ENCODE measurements at places on chromosomes 13 and 19. TPM values are rescaled to one million over a fixed set of nuclear protein-coding genes. Genes with fewer than 3 reads are reported as not detected.

DNA sequence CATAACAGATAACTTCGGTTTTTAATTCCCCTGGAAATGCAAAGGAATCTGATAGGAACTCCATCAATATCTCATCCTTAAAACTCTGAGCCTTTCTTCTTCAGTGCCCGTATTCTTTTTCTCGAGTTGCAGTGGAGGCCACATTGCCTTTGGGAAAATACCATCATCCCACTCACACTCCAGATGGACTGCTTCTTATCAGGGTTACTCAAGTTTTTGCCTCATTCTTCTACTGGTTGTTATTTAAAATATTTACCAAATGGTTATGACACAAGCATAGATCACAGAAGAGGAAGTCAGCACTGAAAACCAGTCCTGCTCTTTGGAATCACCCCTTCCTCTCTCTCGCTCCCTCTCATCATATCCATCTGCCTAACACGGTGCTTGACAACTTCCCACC, 1020.5 kb upstream of the SLC10A2 start:
- no peaks in the 10 kb centered on the region for H3K27me3 ChIP-seq
- no peak overlapping the region for H3K4me3 ChIP-seq
- H3K4me1 ChIP-seq: no peaks in the 10 kb centered on the region
- no peak overlapping the region for H3K27ac ChIP-seq
- DNase-seq: no peak
- H3K36me3 ChIP-seq: no peaks in the 10 kb centered on the region

DNA sequence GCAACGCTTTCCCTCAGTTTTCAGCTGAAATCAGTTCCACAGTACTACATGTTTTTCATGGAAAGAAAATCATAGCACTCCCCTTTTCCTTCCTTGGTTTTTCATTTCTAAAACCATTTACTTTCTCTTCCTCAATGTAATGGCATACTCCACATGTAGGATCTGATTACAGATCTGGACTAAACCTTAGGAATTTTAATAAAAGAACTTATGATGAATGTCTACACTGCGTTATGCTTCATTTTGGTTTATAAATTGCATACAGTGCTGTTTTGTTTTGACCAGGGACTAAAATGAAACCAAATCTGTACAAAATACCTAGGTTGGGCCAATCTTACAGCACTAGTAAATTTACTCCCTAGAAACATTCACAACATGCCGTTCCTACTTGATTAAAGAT, 589.9 kb downstream of the TBC1D4 start:
- DNase-seq: no peak
- H3K4me3 ChIP-seq: no peak overlapping the region
- H3K4me1 ChIP-seq: peaks cover 14% of the 10 kb centered on the region

DNA sequence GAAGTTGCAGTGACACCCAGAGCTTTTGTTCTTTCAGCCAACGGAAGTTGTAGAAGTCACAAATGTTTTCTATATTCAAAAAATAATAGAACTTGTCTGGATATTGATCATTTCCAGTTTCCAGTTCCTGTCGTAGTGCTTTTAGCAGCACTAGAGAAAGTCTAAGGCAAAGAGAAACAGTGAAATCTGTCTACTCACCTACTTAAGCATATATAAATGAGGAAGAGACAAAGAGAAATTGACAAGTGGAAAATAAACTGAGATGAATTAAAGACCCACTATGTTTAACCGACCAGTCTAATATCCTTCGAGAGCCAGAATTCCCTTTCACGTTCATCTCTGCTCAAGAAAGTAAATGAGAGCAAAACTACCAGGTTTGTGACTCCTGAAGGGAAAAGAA, 36.7 kb downstream of the DACH1 start:
- H3K36me3 ChIP-seq: no peaks in the 10 kb centered on the region
- DNase-seq: no peak
- no peak overlapping the region for H3K4me3 ChIP-seq
- H3K4me1 ChIP-seq: no peaks in the 10 kb centered on the region
- peaks cover 14% of the 10 kb centered on the region for H3K27me3 ChIP-seq

DNA sequence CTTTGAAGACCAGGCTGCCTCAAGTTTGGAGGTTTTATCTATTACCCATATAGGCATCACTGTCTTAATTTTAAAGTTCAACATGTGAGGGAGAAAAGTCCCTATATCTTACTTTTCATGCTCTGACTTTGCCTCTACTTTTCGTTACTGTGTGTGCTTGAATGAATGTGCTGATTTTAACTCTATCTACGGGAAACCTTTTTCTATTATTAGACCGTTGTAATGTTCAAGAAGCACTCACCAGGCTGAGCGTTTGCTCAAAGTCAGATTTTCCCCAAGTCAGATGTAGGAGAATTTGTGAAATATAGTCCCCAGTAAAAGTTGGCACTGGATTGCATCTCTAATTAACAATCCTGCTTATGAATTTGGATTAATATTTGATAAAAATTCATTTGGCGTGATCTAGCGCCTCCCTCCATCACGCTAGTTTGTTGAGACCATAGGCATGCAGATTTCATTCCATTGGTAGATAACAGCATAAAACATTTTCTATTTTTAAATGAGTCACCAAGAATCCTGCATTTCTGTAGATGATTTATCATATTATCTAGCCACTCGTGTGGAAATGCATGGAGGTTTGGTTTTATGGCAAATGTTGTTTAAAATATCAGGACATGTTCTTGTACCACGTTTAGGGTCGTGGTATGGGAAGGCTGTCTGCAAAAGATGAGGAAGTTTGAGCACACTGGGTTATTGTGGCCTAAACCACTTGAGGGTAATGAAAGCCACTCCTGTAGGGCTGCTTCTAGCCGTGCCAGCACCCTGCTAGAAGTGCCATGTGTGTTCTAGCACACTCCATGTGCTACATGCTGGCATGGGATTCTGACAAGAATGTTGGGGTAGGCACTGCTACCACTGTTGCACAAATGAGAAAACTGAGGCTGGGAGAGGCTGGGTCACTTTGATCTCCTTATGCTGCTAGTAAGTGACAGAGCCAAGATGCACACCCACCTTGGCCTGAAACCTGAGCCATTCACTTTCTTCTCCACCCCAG, 179.4 kb downstream of the FGF9 start:
- H3K27ac ChIP-seq: no peak overlapping the region
- no peak for DNase-seq
- H3K36me3 ChIP-seq: no peaks in the 10 kb centered on the region
- peaks cover 24% of the 10 kb centered on the region for H3K4me1 ChIP-seq
- no peak overlapping the region for H3K4me3 ChIP-seq
- no peaks in the 10 kb centered on the region for H3K27me3 ChIP-seq

COX7A1 gene
- not detected for total RNA-seq

GPR12 gene
- total RNA-seq: not detected

DNA sequence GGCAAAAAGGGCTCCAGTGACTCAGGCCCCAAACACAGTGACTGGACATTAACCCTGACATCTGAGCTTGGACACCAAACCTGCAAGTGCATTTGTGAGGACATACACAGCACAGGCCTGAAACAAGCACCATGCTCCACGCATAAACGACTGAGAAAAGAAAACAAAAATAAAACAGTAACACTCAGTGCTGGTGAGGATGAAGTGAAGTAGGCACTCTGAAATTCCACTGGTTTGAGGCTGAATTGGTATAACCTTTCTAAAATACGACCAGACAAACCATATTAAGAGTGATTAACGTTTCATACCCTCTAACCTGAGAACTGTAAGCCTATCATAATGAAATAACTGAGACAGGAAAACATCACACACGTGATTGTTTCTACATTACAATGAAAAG, 5.5 kb downstream of the SLC35E1 start:
- DNase-seq: no peak
- no peak overlapping the region for H3K27ac ChIP-seq
- H3K4me3 ChIP-seq: no peak overlapping the region

DNA sequence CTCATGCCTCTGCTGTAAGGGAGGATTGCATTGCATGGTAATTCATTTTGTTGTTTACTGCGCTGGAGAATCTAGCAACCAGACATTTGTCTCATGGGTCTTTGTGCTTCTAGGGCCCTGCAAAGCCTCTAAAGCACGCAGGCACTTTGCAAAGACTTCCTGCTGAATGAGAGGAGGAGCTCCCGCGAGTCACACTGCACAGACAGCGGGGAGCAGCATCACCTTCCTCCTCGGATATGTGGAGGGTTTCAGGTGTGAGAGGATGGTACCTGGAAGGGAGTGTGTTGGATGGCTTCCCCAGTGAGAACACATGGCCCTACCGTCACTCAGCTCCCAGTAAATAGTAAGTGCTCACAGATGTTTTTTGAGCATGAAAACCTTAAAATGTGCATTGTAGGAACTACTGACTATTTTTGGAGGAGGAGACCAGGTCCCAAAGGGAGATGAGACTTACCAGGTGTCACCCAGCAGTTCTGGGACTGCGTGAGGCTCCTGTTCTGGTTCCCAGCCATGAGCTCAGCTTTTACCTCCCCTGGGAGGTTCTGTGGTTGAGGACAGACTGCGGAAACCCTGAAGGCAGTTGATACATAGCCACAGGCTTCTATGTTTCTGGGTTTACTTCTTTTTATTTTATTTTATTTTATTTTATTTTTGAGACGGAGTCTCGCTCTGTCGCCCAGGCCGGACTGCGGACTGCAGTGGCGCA, 278.0 kb downstream of the FGF9 start:
- H3K4me1 ChIP-seq: peaks cover 9% of the 10 kb centered on the region
- H3K27ac ChIP-seq: no peak overlapping the region
- DNase-seq: no peak
- no peaks in the 10 kb centered on the region for H3K27me3 ChIP-seq
